NCI-H2227 treated with DMSO at 0.1 percent for 48 hours (cell line): ENCODE measurements at places on chromosomes 2 and 18.
A peak's percentile ranks its signal among the peaks of the same experiment; 100 is the strongest.

- peak; percentile 57 for DNase-seq
Observed at GRCh38 chr2:197268786-197269584, 41.6 kb downstream of the ANKRD44 start.

- DNase-seq: no peak
Observed at GRCh38 chr2:217929272-217929671, 73.5 kb downstream of the TNS1 start.

DNA sequence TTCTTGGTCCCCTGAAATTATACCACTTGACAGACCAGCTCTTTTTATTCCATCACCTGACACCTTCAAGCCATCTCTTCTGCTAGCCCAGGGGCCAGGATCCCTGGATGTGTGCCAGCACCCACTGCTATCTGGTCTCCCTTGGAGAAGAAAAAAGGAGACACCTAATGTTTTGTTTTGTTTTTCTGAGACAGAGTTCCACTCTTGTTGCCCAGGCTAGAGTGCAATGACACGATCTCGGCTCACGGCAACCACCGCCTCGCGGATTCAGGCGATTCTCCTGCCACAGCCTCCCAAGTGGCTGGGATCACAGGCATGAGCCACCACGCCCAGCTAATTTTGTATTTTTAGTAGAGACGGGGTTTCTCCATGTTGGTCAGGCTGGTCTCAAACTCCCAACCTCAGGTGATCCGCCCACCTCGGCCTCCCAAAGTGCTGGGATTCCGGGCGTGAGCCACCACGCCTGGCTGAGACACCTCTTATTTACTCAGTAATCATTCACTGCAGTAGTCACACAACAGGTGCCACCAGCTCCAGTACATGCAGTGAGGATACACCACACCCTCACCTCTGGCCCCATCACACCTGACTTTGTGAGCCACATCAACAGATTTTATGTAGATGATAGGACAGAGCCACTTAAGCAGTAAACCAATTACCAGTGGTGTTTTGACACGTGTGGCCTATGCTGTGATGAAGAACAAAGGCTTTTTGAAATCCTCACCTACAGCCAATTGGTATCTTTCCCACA, 42.8 kb upstream of the PCBP1 start:
- no peak for DNase-seq

- DNase-seq: peak; percentile 96
Observed at GRCh38 chr2:203814661-203815540, 52.7 kb upstream of the CTLA4 start.

DNA sequence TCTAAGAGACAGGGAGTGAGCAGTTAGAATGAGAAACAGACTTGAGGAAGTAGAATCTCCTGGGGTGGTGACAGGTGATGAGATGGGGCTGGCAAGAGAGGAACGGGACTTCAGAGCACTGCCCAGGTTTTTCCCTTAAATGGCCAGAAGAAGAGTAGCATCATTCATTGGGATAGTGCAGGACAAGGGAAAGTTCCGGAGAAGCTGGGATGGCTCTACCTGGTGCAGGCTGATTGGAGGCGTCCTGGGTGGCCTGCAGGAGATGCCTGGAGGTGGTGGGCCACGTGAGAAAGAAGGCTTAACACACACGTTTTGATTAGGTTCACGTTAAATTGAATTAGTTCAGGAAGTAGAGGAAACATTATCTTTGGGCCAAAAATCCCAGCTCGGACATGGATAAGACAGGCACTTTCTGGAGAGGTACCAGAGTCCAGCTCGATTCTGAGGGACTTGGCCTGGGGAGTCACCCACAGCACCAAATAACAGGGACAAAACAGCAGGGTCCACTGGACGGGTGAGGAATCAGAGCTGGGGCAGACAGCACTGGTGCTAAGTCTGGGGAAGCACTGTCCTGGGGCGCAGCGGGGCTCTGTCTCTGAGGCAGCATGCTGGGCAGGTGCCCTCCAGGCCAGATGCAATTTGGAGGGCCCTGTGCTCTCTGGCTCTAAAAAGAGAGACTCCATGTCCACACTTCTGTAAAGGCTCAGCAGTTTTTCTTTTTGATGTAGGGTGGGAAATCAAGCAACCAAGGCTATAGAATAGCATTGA, 512.3 kb upstream of the RAB6C start:
- DNase-seq: no peak

- DNase-seq: no peak
Observed at GRCh38 chr2:207484444-207485391, 45.0 kb upstream of the CREB1 start.

- DNase-seq: peak; percentile 85
Observed at GRCh38 chr2:88016960-88017779, 823 bp upstream of the RNU2-63P start.
